NCI-H1105 (cell line): ENCODE measurements at places on chromosomes 13 and 19.

DNA sequence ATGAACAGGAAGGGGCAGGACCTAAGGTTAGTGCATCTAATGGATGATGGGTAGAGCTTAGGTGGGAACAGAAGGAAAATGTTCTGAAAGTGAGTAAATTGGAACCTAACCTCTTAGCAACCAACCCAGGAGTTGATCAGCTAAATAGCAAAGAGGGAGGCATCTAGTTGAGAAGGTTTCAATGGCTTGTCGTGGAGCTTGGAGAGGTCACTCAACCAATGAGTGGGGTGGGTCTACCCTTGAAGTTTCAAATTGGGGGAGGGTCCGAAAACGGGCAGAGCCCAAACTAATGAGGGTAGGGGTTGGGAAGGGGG, 5.7 kb upstream of the SHKBP1 start:
- no peak for DNase-seq

GRCh38 chr13:101059793-101060192, 356.5 kb downstream of the NALCN start:
- no peak for DNase-seq

DNA sequence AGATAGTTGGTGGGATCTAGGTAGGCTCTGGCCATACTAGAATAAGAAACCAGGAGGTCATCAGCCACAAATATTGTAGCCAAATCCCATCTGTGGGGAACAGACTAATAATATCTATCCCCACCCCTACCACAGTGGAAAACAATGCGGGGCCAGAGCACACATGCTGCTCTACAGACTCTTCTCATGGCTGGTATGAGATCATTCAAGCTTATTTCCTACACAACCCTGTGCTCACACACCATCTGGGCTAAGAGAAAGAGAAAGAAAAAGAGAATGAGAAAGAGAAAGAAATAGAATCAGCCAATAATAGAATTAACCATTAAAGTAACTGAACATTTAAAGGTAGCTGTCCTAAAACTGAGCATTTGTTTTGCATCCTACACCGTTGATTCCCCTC, 1268.4 kb upstream of the SPRY2 start:
- DNase-seq, result no peak

DNA sequence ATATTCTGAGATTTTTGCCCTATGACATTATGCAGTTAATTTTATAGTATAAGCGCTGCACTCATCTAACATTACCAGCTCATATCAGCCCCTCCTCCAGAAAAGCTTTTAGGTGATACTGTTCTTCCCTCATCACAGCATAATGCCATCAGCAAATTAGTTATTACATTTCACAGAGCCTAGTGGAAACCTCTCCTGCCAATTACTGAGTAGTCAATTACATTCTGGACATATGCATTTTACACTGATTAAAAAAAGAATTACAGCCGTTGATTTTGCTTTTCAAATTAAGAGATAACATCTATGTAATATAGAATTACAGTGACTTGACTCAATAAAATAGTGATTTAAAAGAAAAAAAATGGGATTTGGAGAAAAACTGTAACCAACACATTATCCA, 542.1 kb downstream of the UQCRFS1 start:
- no peak for DNase-seq

DNA sequence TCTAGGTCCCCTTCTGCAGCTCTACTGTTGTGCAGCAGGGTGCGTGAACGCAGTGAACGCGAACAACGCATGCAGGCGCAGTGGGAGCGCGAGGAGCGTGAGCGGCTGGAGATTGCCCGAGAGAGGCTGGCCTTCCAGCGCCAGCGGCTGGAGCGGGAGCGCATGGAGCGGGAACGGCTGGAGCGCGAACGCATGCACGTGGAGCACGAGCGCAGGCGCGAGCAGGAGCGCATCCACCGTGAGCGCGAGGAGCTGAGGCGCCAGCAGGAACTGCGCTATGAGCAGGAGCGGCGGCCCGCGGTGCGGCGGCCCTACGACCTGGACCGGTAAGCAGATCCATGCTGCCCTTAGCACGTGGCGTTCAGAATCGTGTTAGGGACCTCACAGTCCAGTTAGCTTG, 18.8 kb downstream of the MICOS13 start:
- no peak for DNase-seq

DNA sequence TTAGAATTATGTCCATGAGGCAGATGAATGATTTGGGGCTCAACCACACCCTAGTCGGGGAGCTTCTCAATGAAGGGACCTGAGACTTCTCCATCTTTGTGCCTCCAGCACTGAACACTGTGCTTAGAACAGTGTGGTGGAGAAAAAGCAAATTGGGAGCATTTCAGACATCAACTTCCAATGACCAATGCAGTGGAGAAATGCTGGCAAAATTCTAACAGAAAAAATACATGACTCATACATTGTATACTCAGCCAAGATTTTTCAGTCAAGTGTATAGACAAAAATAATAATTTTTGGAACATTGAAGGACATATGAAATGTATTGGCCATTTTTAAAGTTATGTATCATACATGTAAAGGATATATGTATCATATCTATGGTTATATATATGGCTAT, 134.7 kb downstream of the FGF14 start:
- DNase-seq, result no peak

GRCh38 chr13:32205431-32206096, 109.6 kb downstream of the ZAR1L start:
- DNase-seq, result no peak

DNA sequence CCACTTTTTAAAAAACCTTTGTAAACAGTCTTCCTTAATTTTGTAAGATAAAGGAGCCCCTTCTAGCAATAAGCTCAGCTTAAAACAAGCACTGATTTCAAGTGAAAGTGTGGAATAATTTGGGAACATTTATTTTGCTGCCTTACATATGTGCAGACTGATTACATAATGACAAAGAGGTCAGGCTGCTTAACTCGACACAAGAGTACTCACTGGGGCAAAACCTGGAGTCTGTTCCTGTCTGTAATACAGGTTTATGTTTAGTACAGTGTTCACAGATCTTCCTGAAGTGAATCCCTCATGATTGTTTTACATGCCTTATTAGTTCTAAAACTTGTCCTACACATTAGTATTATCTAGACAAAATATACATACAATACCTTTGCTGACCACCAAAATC, 609.8 kb downstream of the LMO7 start:
- DNase-seq, result no peak

DNA sequence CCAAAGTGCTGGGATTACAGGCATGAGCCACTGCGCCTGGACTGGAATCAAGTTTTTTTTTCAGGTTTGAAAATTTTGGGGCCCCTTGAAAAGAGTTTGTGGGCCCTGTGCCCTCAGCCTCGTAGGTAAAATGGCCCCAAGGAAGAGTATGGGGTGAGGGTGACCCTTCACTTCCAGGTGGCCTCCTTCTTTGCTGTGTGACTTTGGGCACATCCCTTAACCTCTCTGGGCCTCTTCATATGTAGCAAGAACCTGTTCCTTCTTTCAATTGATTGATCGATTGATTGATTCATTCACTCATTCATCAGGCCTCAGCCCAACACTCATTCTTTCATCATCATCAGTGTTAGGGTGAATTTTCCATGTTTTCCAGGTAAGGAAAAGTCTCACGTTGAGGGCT, 3.4 kb upstream of the TMEM221 start:
- no peak for DNase-seq

GRCh38 chr13:97505017-97505416, 71.0 kb downstream of the RAP2A start:
- DNase-seq, result no peak

DNA sequence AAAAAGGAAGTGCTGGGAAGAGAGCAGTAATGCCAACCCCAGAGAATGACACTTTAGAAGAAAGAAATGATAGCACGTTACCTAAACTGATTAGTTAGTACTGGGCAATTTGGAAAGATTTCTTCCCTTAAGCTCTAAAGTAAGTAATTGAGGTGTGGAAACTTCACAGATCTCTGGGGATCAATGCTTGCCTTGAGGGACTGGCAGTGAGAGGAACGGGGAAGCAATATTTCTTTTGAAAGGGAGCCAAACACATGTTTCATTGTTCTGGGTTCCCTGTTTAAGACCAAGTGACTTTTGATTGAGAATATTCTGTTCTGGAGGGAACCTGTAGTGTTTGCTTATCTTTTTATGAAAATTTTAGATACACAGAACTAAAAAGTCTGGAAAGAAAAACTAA, 190.5 kb downstream of the NDFIP2 start:
- DNase-seq, result no peak

- no peak for DNase-seq
Measured at GRCh38 chr13:43686557-43686956, 100.2 kb downstream of the ENOX1 start.
